ENCODE measurements at places on chromosomes 1 and 21.
A peak's percentile ranks its signal among the peaks of the same experiment; 100 is the strongest.

DNA sequence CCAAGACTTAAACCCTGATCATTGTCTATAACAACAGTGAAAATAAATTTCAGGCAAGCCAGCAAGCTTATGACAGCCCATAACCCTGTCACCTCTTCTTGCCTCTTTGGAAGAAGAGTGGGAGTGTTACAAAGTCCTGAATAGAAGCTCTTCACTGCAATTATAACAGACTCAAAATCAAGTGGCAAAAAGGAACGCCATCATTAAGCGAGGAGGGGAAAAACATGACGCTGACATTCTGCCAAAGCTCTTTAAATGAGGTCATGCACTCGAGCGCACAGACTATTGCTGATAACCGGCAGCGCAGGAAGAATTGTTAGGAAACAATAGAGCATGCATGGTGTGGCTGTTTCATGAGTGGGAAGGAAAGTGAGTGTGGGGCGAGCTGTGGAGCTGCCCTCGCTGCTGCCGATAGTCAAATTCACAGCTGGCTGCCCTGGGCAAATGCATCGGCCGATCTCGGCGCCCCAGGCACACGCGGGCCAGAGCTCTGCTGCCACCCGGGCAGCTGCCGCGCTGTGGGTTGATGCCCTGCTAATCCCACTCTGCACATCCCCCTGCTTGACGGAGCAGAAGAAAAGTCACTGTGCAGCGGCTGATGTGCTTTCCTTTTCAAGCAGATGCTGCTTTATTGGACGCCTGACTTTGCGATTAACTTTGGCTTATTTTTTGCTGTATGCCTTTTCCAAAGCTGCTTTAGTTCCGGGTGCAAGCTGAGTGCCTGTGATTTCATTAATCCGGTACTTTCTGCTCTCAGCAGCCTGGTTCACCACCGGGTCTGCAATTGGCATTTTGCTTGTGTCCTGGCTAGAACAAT is 102.4 kb upstream of the ST6GALNAC5 start:
- no peak for DNase-seq

- peak; percentile 41 for DNase-seq
These were observed 576.9 kb upstream of the B3GALT2 start for GRCh38 chr1:193763266-193763665.

- DNase-seq = no peak
These were observed 156.5 kb downstream of the CASZ1 start for GRCh38 chr1:10639775-10640578.

- DNase-seq = no peak
These were observed 33.2 kb upstream of the SAMD13 start for GRCh38 chr1:84268346-84268745.

- DNase-seq = peak; percentile 82
These were observed 63.8 kb downstream of the LMO4 start for GRCh38 chr1:87392248-87393192.

DNA sequence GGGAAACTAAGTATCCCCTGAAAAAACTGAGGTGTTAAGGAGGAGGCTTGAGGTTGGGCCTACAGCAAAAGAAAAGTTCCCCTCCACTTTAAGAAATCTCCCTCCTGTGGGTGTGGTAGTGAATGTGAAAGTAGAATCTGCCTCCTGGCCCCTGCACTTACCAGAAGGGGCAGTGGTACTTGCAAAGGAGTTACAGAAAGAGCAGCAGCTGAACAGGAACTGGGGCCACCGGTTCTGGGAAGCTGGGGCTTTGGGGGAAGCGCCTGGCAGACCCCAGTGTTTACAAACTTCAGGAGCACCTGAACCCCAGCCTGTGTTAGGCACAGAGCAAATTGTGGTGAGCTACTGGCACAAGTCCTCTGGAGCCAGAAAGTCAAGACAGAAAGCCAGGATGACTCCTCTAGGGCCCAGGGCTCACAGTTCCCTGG is 250.2 kb upstream of the FGGY start:
- DNase-seq = no peak

- DNase-seq = no peak
These were observed 38.2 kb upstream of the NID1 start for GRCh38 chr1:236103059-236103458.

DNA sequence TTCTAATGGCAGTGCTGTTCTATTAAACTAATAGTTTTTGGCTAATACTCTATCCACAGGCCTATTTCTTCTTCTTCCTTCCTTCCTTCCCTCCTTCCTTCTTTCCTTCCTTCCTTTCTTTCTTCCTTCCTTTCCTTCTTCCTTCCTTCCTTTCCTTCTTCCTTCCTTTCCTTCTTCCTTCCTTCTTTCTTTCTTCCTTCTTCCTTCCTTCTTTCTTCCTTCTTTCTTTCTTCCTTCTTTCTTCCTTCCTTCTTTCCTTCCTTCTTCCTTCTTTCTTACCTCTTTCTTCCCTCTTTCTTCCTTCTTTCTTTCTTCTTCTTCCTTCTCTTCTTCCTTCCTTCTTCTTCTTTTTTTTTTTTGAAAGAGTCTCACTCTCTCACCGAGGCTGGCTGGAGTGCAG is 31.7 kb downstream of the CCDC190 start:
- DNase-seq = no peak

GRCh38 chr1:240538776-240539430 is 73.1 kb downstream of the GREM2 start:
- peak; percentile 37 for DNase-seq

GRCh38 chr1:117586337-117586736 is 19.5 kb upstream of the TENT5C start:
- no peak for DNase-seq

GRCh38 chr1:205088341-205088740 is 4.1 kb upstream of the TMEM81 start:
- peak; percentile 25 for DNase-seq

DNA sequence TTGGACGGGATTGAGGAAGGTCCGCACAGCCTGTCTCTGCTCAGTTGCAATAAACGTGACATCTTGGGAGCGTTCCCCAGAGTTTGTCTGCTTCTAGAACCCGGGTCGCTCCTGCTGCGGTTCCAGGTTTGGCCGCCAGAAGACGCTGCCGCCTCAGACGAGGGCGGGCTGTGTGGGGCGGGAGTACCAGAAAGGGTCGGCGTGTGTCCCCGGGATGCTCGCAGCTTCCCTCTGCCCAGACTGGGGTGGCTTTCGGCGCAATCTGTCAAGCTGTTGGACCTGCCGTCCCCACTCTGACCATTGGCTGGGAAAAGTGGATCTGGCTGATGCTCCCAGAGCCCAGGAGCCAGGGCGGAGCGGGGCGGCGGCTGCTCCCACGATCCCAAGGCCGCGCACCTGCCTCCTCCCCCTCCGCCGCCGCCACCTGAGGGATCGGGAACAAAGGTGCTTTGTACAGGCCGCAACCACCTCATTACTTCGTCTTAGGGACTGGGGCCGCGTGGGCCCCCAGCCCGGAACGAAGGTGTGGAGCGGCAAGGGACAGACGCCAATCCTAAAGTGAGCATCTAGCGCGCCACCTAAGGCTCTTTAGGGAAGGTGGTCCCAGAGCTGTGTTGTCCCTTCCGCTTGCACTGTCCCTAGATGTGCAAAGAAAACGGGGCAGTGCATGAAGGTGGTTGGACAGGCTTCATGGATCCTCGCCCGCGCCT is 683 bp upstream of the EFNA4 start:
- peak; percentile 37 for DNase-seq

- DNase-seq = no peak
These were observed 73.3 kb upstream of the ARHGAP29 start for GRCh38 chr1:94310570-94311270.

GRCh38 chr1:56838759-56839158 is 15.8 kb upstream of the C8A start:
- DNase-seq = peak; percentile 29

DNA sequence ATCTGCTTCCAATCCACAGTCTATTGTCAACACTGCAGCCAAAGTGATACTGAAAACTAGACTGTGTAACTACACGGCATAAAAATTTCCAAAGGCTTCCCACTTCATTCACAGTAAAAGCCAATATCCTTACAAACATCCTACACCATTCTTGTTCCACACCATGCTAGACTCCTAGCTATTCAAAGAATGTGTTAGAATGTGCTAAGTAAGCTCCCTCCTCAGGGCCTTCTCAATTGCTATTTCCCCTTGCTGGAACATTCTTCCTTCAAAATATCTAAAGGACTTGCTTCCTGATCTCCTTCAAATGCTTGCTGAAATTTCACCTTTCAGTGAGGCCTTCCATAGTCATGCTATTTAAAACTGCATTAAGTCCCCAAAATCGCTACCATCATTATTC is 228.1 kb downstream of the AKT3 start:
- DNase-seq = peak; percentile 10

- DNase-seq = no peak
These were observed 74.8 kb downstream of the PLD5 start for GRCh38 chr1:242449661-242450060.

GRCh38 chr1:113442131-113442530 is 51.8 kb downstream of the MAGI3 start:
- DNase-seq = no peak

DNA sequence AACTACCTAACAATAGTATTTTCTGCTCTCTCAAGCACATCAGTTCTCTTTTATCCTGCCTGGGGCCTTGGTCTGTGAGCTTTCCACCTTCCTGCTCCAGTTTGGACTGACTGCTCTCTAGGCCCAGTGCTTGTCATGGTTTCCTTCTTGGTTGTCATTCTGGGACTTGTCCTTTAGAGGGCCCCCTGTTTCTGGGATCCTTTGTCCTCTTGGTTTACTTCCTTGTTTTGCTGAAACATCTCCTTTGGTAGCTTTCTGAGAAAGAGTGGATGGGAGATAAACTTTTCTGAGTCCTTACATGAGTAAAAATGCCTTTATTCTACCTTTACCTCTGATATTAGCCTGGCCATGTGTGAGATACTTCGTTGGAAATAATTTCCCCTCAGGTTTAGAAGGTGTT is 4.7 kb downstream of the SLC1A7 start:
- no peak for DNase-seq

All from fibroblast of skin of abdomen (primary cell).